Progenitor cell of endocrine pancreas (in vitro differentiated cells): ENCODE measurements at places on chromosomes 2 and 18. TPM values are rescaled to one million over a fixed set of nuclear protein-coding genes. Genes with fewer than 3 reads are reported as not detected.

DNA sequence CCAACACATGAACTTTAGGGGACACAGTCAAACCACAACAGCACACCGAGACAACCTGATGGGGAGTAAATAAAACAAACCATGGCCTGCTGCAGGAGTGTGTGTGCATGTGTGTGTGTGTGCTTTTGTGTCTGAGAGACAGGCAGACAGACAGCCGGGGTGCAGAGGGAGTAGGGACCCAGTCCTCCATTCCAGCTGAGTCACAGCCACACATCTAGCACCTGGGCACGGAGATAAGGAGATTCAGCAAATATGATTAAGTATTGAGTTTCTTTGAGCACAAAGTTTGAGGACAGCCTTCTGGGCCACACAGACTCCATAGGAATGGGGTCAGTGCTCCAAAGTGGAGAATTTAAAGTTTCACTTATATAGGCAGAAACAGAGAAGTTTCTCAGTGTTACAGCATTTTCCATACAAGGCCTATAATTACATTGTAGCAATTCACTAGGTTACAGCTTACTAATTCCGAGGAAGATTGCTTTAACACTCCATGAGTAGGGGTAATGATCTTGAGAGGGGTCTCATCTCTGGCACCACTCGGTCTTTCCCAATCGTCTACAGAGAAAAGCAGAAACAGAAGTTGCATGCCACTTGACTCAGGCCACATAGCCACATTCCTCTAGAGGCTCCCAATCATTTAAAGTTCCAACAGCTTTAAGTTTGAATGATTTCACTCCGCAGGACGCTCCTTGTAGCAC lies 30.8 kb upstream of the PRLH start:
- no peak for DNase-seq

The TUBA3E gene
- total RNA-seq = not detected in 2 replicates

The TTC27 gene
- total RNA-seq = 20.5 and 21.8 TPM in 2 replicates

DNA sequence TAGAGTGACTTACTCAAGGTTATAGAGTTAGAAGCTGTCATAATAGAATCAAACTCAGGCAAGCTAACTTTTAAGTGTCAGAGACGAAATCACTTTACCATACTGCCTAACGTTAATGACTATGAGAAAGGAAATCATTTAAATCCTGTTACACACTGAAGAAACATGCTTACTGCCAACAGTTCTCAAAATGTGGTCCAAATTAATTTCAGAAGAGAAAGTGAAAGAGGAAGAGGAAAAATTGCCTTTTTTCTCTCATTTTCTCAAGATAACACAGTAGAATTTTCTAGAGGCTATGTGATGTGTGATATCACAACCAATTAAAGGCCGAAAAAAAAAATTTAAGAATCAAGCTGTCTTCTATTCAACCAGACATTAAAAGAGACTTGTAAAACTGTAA lies 1362.7 kb upstream of the CHAC2 start:
- DNase-seq = no peak

DNA sequence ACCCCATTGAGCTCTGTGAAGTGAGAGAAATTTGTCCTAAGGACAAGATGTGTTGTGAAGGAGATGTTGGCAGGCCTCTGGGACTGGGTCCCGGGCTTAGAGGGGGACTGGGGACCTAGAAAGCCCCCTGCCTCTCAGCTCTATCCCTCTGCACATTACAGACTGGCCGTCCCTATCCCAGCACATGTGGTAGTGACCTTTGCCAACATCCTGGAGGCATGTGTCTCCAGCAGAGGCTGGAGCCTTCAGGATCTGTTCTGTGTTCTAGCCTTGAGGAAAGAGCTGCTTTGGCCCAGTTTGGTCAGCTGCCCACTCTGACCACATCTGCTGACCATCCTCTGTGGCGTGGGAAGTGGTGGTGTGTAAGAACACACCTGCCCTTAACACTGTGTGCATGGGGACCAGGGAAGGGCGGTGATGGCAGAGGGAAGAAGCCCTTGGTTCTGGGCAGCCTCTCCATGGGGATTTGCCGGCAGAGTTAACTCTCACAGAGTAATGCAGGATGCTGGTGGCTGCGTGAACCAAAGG lies 33.4 kb downstream of the NCK2 start:
- no peak for DNase-seq
